ENCODE measurements at places on chromosomes 6 and 20. TPM values are rescaled to one million over a fixed set of nuclear protein-coding genes. Genes with fewer than 3 reads are reported as not detected.

CLIC5 gene
- polyA plus RNA-seq = 14.9 TPM

RAD21L1 gene
- polyA plus RNA-seq = not detected

DNA sequence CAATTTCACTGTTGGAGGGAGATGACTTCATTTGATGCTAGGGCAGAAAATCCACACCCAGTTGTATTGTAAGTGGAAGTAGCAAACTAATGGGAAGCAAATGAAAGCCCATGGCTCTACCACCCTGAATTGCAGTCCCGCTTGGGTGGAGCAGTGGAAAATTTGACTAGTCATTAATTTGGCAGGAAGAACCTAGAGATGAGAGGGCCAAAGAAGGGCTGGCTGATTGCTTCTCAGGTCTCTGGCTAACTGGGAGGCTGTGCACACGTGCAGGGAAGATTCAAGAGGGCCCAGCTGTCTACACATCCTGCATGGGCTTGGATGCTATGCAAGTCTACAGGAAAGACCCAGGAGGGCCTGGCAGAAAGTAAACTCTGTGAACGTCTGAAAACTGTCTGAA lies 466.2 kb downstream of the TFAP2A start:
- peak; percentile 59 for DNase-seq

DNA sequence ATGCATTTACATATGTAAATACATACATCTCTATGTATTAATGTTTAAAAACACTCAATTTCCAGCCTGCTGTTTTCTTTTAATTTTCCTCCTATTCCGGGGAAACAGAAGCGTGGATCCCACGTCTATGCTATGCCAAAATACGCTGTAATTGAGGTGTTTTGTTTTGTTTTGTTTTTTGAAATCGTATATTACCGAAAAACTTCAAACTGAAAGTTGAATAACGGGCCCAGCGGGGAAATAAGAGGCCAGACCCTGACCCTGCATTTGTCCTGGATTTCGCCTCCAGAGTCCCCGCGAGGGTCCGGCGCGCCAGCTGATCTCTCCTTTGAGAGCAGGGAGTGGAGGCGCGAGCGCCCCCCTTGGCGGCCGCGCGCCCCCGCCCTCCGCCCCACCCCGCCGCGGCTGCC lies 355 bp upstream of the BMP2 start:
- no peak for DNase-seq

- DNase-seq = no peak
These were observed 4.3 kb upstream of the SRC start for GRCh38 chr20:37341632-37342031.

DNA sequence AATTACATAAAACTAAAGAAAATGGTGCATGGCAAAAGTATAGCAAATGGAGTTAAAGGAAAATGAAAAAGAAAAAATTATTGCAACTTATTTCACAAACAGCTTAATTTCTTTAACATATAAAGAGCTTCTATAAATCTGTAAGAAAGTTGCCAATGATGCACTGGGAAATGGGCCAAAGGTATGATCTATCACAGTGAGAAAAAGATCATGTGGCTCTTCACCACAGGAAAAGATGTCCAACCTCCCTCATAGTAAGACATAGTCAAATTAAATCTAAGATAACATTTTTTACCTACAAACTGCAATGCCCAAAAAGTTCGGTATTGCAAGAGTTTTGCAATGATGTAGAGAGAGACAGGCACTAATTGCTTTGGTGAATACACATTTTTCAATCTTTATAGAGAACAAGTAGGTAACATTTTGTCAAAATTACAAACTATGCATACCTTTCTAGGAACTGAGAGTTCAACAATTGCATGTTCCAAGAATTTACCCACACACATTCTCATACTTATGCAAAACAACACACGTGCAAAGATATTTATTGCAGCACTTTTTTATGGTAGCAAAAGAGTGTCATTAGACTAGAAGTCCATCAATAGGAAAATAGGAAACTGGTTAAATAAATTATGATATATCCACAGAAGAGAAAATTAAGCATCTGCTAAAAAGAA lies 372.6 kb downstream of the QKI start:
- peak; percentile 42 for DNase-seq

DNA sequence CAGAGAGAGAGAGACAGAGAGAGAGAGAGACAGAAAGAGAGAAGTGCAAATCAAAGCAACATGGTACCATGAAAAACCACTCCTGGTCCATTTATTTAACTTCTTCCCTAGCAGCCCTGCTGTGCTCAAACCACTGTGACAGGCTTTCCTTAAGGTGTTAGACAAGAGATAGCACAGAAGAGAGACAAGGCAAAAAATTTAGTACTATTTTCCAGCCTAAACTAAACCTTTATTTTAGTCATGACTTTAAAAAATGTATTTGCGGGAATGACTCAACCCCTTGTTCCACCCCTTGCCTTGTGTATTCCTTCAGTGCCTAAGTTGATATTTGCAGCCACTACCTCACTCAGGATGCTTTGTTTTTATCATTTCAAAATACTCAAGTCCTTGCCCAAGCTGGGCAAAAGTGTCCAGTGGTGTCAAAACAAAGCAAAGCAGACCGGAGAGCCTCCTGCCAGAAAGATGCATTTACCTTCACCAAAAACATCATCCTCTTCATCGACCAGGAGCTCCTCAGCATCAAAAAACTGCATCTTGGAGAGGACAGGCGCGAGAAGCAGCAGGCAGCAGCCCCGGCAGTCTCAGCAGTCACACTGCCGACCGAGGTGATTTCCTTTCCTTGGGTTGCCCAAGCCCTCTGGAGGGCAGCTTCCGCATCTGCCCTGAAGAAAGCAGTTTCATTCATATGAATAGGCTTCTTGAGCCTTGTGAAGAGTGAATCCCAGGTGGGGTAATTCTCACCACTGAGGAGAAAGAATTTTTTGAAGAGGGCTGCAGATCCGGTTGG lies at the start of gene RIPOR2:
RIPOR2 (minus strand) TSS at position 595 of the 787 bp plus-strand sequence; CDS start at position 533, 62 bp downstream.
- DNase-seq = no peak

GRCh38 chr20:6053776-6054688 lies at the start of gene LRRN4:
Gene LRRN4 (minus strand): TSS chr20:6054060. CDS start chr20:6052799, 1,261 bp downstream.
- DNase-seq = peak; percentile 48

- DNase-seq = no peak
These were observed 122.3 kb downstream of the RPS12 start for GRCh38 chr6:132936646-132937045.

GRCh38 chr20:62618611-62619529 lies 23.4 kb upstream of the SLCO4A1 start:
- no peak for DNase-seq

DNA sequence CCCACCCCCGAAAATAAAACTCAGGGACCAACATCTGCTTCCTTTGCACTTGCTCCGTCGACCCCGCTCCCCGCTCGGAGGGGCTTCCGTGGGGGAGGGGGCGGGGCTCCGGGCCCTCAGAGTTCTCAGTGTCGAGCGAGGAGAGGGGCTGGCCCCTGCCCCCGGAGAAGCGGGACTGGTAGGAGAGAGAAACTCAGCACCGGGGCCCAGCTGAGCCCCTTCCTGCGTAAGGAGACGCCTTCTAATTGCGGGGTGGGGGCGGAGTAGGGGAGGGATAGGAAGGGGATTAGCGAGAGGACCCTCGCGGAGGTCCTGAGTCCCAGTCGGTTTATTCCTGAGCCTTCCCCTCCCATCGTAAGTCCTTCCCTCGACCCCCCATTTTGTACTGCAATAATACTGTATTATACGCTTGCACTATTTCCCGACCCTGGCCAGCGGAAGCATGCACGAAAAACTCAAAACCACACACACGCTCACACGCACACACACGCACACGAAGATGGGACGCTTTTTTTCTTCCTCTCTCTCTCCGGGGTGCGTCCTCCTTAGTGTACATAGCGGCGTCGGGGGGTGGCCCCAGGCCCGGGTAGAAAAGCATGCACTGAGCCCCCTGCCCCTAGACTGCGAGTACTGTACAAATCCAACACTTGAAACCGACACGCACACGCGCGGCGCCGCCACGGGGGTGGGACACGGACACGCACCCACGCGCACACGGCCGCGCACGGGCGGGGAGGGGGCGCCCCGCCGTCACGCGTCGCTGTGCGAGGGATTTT lies 22.1 kb upstream of the SLC22A7 start:
- peak; percentile 45 for DNase-seq

DNA sequence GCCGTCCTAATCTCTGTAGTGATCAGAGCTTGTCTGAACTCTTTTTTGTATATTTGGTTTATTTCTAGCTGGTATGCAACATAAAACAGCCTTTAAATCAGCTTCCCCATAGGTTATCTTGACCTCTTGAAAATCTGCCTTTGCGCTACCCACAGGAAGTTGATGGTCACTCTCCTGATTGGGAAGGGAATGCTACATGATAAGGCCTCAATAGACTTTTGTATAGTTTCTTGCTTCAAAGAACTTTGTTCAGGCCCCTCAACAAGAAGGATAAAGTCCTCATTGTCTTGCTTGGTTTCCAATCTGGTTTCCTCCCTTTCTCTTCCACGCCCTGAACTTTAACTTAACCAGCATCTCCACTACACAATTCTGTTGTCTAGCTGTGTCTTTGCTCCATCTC lies 95.4 kb upstream of the TENT5A start:
- no peak for DNase-seq

DNA sequence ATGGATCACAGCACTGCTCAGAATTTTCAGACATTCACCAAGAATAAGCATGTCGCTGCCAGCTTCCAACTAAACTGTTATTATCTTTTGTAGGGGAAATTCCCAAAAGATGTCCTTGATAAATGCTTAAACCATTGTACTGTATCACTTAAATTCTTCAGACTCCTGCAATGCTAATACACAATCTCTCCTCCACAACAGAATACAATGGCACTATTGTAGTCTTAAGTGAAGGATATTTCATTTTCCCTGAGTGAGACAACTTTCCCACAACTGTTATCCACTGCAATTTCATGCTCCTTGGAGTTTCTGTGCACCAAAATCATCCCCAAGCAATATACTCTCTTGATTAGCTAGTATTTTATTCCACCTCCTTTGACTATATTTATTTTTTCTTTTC lies 189.7 kb downstream of the COL9A1 start:
- DNase-seq = no peak

DNA sequence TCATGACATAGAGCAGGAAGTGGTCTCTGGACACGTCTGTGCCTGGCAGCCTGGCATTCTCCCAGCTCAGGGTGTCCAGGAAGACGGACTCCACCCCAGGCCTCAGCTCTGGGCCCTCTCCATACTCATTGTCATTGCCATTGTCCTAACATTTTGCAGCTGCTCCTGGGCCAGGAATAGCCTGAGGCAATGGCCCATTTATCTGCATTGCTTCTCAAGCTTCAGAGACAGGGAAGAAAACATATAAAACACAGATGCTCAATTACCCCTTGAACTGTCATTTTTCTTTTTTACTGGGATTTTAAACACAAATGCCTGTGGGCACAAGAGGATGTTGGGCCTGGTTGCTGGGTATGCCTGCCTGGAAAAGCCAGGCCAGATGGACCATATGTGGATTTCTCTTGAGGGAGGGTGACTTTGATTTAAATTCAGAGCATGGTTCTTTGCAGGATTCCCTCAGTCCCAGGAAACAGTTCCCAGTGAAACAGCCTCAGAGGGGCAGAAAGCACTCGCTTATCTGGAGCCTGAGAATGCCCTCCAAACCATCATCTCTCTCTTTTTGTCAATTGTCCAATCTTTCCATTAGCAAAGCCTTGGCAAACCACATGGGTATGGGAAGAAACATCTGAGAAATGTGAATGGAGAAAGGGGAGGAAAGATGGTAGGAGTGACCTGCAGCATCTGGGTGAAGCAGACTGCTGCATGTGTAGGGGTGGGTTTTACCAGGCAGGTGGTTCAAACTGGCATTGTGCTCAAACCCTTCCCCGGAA lies 17.9 kb downstream of the LAMP5 start:
- DNase-seq = no peak

- DNase-seq = no peak
These were observed 144.3 kb upstream of the MLN start for GRCh38 chr6:33947916-33948594.

- DNase-seq = no peak
These were observed 2.8 kb downstream of the HUS1B start for GRCh38 chr6:654136-654535.

DNA sequence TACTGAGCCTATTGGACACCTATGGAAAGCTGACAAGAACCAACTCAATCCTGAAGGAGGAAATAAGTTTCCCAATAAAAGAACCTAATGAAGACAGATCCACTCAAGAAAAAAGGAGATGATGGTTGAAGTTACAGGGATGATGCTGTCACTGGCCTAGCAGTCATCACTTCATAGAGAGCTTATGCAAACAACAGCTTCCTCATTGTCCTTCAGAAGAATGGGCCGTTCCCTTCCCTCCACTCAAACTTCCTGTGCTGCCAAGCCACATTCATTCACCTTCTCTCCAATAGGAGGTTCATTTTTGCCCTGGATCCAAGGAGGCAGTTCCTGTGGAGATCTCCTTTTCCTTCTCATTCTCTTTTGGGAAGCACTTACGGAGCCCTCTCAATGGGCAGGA lies 13.8 kb upstream of the PM20D2 start:
- DNase-seq = no peak
